ENCODE measurements at places on chromosomes 4 and X.

GRCh38 chrX:24081661-24082154 lies 27.0 kb downstream of the EIF2S3 start:
- no peak for DNase-seq

- DNase-seq: no peak
Observed at GRCh38 chr4:48032721-48033120, 16.1 kb downstream of the NIPAL1 start.

DNA sequence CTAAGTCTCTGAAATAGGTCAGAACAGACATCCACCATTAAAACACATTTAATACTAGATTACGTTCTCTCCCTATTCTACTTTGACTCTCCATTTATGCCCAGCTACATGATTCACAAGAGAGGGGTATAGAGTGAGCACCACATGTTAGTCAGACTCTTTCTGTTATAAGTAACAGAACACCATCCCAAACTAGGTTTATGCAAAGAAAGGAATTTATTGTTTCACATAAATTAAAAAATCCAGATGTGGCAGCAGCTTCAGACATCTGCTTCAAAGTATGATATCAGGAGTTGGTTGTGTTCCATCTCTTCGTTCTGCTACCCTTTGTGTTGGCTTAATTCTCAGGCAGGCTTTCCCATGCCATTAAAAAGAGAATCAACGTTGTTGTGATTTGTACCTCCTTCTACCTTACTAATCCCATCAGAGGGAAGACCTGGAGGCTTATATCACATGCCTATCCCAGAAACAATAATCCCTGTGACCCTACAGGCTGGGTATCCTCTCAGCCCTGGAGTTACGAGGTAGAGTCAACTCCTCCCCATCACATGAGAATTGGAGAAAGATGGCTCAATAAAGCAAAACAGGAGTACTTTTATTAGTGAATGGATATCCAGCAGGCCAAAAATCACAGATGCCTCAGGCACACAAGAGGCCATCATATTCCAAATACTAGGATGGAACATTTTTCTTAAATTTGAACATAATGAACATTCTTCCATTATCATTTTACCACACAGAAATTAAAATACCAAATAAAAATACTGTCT lies 163.2 kb downstream of the SLC7A11 start:
- no peak for DNase-seq

- DNase-seq: no peak
Observed at GRCh38 chrX:154115071-154115470, 17.6 kb upstream of the MECP2 start.

GRCh38 chrX:39580043-39580442 lies 517.7 kb downstream of the BCOR start:
- DNase-seq: no peak
